A549 (cell line): ENCODE measurements at places on chromosomes 2 and 18. TPM values are rescaled to one million over a fixed set of nuclear protein-coding genes. Genes with fewer than 3 reads are reported as not detected.

The SERTAD2 gene
- 11.8 to 13.1 TPM (median 12.2 TPM) in 3 replicates for polyA plus RNA-seq

The TXNL4A gene
- polyA plus RNA-seq = 94.4 to 113 TPM (median 99.6 TPM) in 3 replicates

The HOXD3 gene
- 0.14 to 0.36 TPM (median 0.18 TPM) in 3 replicates for polyA plus RNA-seq

The DES gene
- polyA plus RNA-seq = 0.09 TPM in 1 of 3 replicates, not detected in the others

DNA sequence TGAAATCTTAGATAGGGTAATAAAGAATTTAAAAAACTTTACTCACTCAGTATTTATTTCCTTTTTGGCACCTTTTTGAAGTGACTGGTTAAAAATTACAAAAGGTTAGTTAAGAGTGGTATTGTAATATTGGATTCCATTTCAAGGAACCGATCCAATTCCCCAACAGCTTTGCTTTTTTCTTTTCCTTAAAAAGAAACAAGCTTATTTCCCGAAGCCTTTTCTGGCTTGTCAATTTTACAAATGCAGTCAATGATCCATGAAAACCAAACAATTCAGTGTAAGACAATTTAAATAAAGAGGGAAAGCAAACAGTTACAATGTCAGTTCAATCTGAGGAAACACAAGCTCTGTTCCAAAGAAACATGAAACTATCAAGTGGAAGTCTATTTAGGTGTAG lies 200.2 kb downstream of the RIT2 start:
- DNase-seq = no peak

DNA sequence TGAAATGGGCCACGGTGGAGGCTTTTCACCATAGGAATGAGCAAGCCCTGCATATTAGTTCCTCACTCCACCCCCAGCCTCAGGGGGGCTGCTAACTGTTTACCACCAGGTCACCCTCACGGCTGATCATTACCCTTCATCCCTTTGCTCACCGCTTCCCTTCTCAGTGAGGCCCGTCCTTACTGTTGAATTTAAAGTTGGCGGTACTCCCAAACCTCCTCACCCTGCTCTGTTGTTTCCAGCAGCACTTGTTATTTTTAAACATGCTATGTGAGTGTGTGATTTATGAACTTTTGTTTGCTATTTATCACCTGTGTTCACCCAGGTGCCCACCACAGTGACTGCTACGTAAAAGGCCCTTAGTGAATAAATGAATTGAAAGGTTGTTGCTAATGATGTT lies 243.6 kb downstream of the ZNF407 start:
- DNase-seq = no peak

DNA sequence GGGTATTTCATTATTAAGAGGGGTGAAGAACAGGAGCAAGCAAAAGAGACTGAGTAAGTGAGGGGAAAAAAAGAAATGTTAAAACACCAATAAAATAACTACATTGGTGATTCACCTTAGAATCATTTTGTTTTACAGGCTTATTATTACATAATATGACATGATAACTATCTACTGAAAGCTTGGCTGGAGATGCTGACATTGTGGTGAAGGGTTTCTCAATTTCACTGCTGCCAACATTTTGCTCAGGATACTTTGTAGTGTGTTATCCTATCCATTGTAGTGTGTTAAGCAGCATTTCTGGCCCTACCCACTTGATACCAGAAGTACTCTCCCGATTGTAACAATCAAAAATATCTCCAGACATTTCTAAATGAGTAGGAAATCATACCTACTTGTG lies 1564.6 kb upstream of the NXPH2 start:
- no peak for DNase-seq

DNA sequence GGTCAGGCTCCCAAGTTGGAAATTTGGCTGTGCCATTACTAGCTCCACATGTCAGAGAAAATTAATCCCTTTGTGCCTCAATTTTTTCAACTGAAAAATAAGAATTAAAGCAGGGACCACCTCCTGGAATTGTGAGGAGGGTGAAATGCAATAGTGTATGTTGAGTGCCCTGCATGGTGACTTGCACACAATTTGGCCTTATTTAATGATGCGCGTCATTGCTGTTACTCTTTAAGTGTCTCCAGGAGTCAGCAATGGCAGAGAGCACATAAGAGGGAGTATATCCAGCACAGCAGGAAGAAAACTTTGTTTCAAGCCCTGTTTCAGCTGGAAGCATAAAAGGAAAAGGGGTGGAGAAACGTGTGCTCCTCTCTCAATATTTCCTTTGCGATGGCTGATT lies 215.8 kb downstream of the ALK start:
- no peak for DNase-seq

- no peak for DNase-seq
These were observed 5.9 kb upstream of the CERS6 start for GRCh38 chr2:168450171-168450570.

- no peak for DNase-seq
These were observed 843.6 kb downstream of the TRIB2 start for GRCh38 chr2:13560322-13560721.

GRCh38 chr2:189613650-189614420 lies 33.2 kb upstream of the SLC40A1 start:
- peak; percentile 37 for DNase-seq
